ENCODE measurements at places on chromosomes 1 and 21.

DNA sequence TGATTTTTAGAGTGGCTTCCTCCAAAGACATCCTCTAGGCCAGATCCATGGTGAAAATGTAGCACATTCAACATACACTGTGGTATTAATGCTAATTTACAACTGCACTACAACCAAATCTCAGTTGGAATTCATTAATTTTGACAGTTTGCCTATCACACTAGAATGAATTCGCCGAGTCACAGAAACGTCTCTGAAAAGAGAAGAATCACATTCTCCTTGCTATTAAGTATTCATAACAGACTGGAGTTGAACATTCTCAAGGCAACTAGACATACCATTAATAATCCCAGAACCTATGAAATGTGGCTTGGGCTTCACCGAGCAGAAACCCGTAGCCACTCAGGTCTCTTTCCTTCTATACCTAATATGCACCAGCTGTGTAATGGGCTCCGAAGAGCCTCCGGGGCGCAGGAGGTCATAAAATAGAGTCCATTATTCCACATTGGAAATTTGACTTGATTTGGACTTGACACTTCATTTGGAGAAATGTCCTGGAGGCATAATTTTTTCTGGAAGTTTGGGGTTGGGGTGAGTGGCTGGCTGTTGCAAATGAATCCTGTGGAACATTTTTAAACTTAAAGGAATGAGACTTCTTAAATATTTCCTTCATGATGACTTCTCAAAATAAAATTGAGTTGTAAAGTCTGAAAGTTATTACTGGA is 117.1 kb downstream of the DSCAM start:
- no peak for DNase-seq

DNA sequence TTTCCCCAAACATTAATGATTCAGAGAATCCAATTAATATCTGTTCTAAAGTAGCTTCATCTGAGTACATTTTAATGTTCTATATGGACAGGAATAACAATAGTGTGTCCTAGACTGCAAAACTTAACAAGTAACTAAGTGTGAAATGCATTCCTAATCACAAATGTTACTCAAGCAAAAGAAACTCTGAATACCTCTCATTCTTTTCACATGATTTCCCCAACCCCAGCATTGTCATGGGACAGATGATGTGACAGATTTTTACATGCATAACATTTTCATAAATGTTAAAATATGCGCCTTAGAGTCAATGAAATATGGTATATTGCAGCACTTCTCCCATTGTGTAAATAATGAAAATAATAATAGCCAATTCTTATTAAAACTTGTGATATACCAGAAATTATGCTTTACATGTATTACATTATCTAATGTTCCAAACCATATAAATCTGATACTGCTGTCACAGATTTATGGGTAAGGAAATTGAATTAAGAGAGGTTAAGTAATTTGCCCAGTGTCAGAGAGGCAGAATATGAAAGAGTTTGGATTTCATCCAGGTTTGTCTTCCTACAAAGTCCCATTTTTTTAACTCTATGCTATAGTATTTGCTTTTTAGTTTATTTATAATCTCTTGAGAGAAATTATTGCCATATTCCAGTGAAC is 269.4 kb downstream of the LRRC7 start:
- no peak for DNase-seq

DNA sequence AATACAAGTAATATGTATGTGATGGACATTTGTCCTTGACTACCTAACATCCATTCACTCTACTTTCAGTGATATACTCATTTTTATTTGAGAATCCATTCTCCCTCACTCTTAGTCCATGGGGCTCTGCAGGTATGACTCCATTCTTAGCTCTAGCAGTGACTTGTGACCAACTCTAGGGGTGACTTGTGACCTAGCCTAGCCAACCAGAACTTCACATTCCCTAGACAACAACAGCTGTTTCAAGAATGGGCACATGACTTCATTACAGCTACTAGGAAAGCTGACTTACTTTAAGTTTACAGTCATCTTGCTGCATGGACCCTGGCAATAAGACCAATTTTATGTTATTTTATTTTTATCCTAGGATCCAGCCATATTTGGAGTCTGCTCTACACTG is 23.6 kb upstream of the DDX59 start:
- DNase-seq, result no peak

GRCh38 chr1:31782421-31783410 is 18.6 kb upstream of the ADGRB2 start:
- no peak for DNase-seq

GRCh38 chr1:97084546-97084945 is 363.0 kb downstream of the PTBP2 start:
- DNase-seq, result no peak

DNA sequence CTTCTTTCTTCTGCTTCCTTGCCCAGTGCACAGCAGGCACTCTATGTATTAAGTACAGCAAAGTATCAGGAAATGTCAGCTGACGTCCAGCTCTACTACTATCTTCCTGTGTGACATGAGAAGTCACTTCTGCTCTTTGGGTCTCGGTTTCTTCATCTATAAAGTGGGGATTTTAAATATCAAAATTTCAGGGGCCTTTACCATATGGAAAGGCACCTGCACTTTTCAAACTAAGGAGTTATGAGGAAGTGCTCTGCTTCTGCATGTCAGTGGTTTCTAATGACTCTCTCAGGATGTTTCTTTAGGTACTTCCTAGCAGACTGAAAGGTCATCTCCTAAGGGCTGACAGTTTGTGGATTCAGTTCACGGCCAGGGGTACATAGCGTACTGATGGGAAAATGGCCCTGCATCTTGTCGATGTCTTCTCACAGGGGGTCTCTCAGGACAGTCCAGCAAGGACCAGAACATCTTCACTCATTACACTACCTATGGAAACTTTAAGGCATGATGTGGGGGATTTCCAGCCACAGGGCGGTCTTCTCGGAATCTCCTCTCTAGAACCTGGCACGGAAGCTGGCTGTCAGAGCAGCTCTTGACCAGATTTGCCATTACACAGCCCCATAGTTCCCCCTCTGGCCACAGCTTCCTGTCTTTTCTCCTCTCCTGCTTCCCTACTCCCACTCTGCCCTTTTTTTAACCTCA is 42.0 kb upstream of the MTF1 start:
- DNase-seq, result no peak

- DNase-seq, result no peak
Measured at GRCh38 chr1:172672720-172673119, 13.8 kb downstream of the FASLG start.

GRCh38 chr1:219517031-219517430 is 95.9 kb downstream of the ZC3H11B start:
- no peak for DNase-seq

DNA sequence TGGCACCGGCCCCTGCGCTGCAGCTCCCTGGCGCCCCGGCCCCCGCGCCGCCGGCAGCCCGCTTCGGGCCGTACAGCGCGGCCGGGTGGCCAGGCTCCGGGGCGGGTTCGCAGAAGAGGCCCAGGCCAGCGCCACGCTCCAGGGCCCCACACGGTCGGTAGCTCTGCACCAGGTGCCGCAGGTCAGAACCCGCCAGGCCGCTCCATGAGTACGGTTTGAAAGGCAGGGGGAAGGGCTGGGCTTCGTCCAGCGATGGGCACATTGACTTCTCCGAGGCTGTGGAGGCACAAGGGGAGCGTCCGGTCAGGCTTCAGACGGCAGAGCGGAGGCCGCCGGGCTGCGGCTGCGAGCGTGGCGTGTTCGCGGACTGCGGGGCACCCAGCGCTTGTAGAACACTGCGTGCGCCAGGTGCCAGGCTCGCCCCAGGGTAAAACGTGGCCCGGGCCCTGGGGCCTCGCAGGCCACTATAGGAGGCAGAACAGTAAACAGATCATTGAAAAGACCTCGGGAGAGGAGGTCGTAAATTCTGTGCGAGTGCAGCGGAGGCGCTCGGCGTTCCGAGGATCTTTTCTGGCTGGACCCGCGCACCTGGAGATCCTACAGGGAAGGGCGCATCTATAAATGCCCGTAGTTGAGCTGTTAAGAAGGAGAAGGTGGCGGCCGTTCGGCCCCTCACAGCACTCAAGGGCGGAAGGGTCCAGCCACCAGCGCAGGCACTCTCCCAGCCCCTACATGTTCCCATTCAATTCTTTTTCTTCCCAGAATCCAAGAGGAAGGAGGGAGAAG is 5.7 kb downstream of the GFI1 start:
- DNase-seq, result no peak

DNA sequence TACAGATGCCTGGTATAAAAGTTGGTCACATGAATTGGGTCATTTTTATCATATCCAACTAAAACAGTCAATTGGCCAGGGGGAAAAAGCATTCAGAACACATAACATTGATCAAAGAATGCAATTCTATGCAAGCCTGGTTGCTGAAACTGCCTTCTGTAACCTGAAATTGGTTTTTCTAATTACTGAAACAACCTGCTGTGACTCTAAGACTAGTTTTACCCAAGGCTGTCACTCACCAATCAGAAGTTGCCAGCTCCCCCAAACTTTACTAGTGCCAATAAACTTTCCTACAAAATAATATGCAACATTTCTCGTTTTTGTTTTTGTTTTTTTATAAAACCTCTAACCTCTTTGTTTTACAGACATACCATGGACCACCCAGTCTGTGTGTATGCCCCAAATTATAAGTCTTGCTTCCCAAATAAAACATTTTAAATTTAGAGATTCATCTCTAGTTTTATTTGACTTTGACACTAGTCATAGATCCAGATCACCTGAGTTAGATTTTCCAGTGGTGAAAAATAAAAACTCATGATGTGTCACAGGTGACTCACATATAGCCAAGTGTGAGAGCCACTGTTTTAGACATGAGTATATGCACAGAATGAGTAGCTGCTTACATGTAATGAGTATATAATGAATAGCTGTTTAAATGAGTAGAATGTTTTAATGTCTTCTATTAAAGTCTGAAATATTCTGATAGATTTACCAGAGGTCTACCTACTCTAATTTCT is 64.2 kb upstream of the CR2 start:
- DNase-seq, result peak; percentile 22

DNA sequence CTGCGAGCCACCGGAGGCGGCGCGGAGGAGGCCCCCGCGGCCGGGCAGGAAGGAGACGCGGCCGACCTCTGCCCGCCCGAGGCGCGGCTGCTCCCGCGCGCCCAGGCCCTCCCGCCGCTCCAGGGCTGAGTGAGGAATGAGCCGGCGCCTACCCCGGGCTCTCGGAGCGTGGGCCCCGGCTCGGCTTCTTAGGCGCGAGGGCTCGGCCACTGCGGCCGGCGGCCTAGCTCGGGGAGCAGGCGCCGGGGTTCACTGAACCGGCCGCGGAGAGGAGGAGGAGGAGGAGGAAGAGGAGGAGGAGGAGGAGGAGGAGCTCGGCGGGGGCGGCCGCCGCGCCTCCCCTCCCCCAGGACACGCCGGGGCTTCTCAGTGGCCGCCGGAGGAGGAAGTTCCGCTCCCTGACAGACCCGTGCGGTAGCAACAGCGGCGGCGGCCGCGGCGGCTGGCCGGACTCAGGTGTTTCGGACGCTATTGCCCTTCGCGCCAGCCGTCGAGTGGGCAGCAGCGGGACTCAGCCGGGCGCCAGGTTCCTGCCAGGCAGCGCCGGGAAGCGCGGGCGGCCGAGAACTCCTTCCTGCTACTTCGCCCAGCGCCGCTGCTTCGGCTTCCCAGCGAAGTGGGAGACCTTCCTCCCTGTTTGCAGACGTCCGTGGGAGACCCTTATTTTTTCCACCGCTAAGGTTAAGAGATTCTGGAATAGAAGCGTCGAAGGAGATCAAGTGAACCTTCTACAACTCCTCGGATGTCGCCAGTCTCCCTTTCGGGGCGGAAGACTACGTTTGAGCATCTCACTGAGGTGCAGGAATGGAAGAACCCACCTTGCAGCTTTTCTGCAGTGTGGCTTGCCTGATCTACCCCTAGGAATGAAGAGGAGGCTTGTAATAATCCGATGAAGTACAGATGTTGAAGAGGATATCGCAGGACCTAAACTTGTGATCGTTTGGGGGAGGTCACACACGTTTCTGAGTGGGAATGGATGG is at the start of gene MAN1A2:
Gene MAN1A2, plus strand, starts transcription at position 404 of the 980 bp plus-strand sequence. CDS start 735 bp downstream, outside the sequence.
- DNase-seq, result peak; percentile 92

DNA sequence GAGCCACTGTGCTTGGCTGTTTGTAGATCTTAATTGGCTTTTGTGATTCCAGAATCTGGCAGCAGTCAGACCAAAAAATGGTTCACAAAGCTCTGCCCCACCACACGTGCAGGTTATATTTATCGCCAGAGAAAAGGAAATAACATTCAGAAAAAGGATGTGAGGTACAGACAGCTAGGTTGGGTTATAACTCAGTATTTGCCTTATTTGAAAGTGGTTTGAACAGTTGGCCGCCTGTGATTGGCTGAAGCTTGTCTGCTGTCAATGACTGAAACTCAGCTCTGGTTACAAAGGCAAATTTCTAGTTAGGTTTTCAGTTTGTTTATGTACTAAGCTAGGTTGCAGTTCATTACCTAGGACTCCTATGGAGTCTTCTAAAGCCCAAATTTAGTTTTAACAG is 9.6 kb downstream of the SH3BGR start:
- no peak for DNase-seq

DNA sequence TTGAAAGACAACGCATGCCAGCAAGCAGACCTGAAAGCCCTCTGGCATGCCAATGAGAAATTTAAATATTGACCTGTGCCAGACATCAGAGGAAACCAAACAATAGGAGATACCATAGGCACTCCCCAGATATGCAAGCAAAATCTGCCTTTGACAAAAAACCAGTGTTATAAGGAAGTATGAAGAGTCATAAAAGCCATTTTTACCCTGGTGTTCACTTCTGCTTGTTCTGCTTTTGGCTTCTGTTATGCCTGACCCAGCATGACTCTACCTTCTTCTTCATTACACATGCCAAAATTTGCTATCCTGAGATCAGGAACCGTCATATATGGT is 26.4 kb downstream of the NPHS2 start:
- no peak for DNase-seq

DNA sequence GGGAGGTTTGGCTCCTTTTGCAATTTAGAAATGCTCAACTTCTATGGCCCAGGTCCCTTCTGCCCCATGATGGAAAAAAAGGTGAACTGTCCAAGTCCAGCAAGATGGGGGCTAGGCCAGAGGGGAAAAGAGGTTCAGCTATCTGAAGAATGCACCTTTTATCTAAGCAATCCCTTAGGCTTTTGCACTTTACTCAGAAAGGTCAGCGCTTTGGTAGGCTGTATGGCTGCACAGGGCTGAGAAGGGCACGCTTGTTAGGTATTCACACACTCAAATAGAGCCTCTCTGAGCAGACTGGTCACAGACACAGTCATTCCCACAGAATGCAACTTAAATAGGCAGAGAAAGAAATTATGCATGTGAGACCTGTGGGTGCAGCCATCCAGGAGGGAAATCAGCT is 31.0 kb downstream of the KANK4 start:
- no peak for DNase-seq

GRCh38 chr1:76160225-76160624 is 85.7 kb downstream of the ST6GALNAC3 start:
- DNase-seq, result no peak

GRCh38 chr1:157734321-157734720 is 33.8 kb upstream of the FCRL3 start:
- DNase-seq, result no peak

DNA sequence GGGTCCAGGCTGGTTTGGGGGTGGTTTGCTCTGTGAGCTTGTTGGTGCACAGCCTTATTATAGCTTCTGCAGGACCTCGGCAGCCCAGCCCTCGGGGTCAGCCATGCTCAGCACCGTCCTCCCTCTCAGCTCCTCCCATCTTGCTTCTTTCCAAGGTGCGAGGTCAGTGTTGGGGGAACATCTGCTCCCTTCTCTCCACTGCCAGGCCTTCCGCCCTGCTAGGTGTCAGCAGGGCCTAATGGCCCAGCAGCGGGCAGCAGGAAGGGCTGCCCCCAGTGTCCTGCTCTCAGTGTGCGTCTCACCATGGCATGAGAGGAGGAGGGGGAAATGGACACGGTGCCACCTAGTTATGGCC is 36.5 kb upstream of the LRRC3 start:
- DNase-seq, result no peak
